ENCODE measurements at places on chromosomes 6 and 20.
A peak's percentile ranks its signal among the peaks of the same experiment; 100 is the strongest.

GRCh38 chr20:61357119-61357518 lies 105.1 kb downstream of the CDH4 start:
- no peak for DNase-seq

GRCh38 chr6:51702851-51703250 lies 384.6 kb downstream of the PKHD1 start:
- DNase-seq, result no peak

DNA sequence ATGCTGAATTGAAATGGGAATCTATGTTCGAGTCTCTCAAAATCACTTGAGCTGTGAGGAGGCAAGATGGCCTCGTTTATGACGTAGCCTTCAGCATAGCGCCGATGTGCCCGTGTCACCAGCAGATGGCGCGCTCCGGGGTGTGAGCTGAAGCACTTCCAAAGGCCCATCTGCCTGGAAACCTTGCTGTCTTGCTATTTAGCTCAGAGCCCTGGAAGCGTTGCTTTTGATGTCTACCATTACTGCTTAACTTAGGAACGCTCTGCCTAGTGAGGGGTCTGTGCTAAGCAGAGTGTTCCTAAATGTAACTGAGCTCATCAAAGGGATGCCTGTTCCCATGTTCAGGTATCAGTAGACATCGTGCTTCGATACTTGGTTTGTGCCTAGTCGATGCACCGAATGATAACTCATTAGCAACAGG lies 67.7 kb downstream of the SYCP2L start:
- DNase-seq, result peak; percentile 73

DNA sequence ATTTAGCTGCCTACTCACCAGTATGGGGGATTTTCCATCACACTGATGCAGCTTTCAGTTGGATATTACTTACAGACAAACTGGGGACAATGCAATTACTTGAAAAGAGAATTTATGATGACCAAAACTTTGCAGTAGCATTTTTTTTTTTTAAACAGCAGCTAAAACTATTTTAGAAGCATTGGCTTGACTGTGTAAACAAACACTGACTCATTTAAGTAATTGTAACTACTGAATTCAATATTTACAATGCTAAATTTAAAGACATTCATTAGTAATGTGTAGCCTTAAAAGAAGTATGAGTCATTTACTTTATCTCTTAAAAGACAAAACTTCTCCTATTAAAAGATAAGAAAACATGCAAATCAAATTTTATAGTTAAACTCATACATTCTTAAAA lies 295.9 kb upstream of the FERMT1 start:
- no peak for DNase-seq

- DNase-seq, result no peak
Observed at GRCh38 chr6:146911635-146912215, 292.5 kb upstream of the STXBP5 start.

DNA sequence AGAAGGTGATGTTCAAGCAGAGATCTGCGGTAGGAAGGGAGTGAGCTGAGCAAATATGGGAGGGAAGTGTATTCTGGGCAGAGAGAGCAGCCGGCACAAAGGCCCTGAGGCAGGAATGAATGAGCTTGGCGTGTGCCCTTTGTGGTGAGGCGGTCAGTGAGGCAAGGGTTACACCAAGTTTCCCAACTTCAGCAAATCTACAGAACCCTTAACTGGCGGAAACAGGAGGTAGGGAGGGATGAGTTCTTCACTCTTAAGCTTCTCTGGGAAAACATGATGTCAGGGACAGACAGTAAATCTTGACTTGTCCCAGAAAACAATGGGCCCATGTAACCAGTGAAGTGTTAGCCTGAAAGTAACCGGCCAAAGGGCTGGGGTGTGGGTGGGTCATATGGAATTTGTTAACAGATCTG lies 97.1 kb upstream of the PTPN1 start:
- DNase-seq, result peak; percentile 18

DNA sequence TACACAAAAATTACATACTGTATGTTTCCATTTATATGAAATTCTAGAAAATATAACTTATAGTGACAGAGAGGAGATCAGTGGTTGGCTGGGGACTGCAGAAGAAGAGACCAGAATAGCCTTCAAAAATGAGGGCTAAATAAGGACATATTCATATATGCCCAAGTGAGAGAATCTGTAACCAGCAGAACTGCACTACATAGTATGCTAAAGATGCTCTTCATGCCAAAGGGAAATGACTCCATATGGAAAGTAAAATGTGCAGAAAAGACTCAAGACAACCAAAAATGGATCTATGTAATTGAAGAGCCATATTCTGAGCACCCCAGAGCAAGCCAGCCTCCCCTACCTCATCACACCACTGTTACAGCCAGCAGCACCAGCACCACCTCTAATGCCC lies 29.0 kb downstream of the ELOVL2 start:
- DNase-seq, result no peak

GRCh38 chr6:89045011-89045387 lies 35.6 kb upstream of the PNRC1 start:
- DNase-seq, result no peak

DNA sequence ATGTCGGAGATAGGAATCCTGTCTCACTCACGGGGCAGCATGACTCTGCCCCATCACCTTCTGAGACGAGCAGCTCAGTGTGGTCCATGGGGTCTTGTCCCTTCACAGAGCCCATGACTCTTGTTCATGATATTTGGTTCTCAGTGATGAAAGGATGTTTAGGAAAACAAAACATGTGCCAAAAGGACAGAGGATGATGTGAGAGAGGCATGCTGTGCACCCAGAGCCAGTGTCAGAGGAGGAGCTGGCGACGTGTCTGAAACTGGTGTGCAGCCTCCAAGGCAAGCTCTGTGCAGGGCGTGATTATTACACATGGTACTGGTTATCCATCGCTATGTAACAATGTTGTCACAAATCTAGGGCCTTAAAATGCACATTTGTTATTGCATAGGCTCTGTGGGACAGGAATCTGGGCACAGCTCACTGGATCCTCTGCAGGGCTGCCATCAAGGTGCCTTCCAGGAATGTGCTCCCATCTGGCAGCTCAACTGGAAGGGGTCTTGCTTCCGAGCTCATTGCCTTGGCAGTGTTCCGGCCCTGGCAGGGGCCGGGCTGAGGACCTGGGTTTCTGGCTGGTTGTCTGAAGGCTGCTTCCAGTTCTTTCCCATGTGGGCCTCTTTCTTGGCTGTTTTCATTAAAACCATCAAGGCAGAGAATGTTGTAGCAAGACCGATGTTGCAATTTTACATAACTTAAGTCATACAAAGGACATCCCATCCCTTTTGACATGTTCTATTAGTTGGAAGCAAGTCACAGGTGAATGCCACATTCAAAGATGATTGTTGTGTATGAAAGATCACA lies 175.4 kb downstream of the ERMARD start:
- no peak for DNase-seq

All from fibroblast of the aortic adventitia (primary cell).